ENCODE measurements at places on chromosomes 12 and 14. TPM values are rescaled to one million over a fixed set of nuclear protein-coding genes. Genes with fewer than 3 reads are reported as not detected.
A peak's percentile ranks its signal among the peaks of the same experiment; 100 is the strongest.

- DNase-seq = no peak
- H3K27me3 ChIP-seq = no peaks in the 10 kb centered on the region
- peak overlapping the region; percentile 71 for H3K4me3 ChIP-seq
These were observed 50.1 kb downstream of the WNK1 start for GRCh38 chr12:802242-803120.

KRT80 gene
- not detected for total RNA-seq

LBHD2 gene
- total RNA-seq = not detected

GRCh38 chr12:104276273-104277131 is 27.0 kb upstream of the EID3 start:
- no peak for DNase-seq
- H3K27me3 ChIP-seq = no peaks in the 10 kb centered on the region
- H3K4me1 ChIP-seq = peaks cover 13% of the 10 kb centered on the region
- peak overlapping the region; percentile 26 for H3K27ac ChIP-seq
- H3K4me3 ChIP-seq = peak overlapping the region; percentile 51
- no peaks in the 10 kb centered on the region for H3K36me3 ChIP-seq

GRCh38 chr12:81450920-81451739 is 308.0 kb downstream of the PPFIA2 start:
- no peak overlapping the region for H3K27ac ChIP-seq
- H3K4me3 ChIP-seq = no peak overlapping the region
- no peaks in the 10 kb centered on the region for H3K27me3 ChIP-seq
- no peaks in the 10 kb centered on the region for H3K4me1 ChIP-seq
- H3K36me3 ChIP-seq = no peaks in the 10 kb centered on the region
- no peak for DNase-seq

SPX gene
- 1.6 TPM for total RNA-seq

- DNase-seq = no peak
- H3K4me1 ChIP-seq = peaks cover 11% of the 10 kb centered on the region
- no peaks in the 10 kb centered on the region for H3K27me3 ChIP-seq
- no peak overlapping the region for H3K4me3 ChIP-seq
These were observed 147.8 kb upstream of the MAX start for GRCh38 chr14:65250162-65250495.

STAC3 gene
- total RNA-seq = 4.2 TPM

FAM186B gene
- total RNA-seq = 0.82 TPM

DBX2 gene
- not detected for total RNA-seq

GNPNAT1 gene
- total RNA-seq = 16.3 TPM

GRCh38 chr14:52348776-52349175 is 34.7 kb downstream of the PTGER2 start:
- no peak overlapping the region for H3K27ac ChIP-seq
- peaks cover 47% of the 10 kb centered on the region for H3K4me1 ChIP-seq
- H3K36me3 ChIP-seq = peaks cover 2% of the 10 kb centered on the region
- DNase-seq = no peak
- H3K27me3 ChIP-seq = no peaks in the 10 kb centered on the region

LMBR1L gene
- 80.0 TPM for total RNA-seq

DNA sequence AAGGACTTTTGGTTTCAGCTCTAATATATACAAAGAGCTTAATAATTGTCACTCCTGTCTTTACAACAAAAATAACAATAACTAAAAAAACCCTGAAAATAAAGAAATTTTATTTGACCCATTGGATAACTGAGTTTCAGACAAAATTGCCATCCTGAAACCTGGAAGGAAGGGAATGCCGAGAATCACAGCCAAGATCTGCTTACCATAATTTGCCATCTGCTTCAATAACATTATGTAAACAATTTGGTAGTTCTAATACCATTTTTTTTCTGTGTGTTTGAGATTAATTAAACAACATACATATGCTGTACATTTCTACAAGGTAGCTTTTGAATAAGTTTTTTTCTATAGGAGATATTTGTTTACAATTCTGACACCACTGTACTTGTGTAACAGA is 596.3 kb upstream of the MGAT4C start:
- no peak overlapping the region for H3K27ac ChIP-seq
- H3K36me3 ChIP-seq = no peaks in the 10 kb centered on the region
- no peak overlapping the region for H3K4me3 ChIP-seq
- H3K27me3 ChIP-seq = no peaks in the 10 kb centered on the region

DNA sequence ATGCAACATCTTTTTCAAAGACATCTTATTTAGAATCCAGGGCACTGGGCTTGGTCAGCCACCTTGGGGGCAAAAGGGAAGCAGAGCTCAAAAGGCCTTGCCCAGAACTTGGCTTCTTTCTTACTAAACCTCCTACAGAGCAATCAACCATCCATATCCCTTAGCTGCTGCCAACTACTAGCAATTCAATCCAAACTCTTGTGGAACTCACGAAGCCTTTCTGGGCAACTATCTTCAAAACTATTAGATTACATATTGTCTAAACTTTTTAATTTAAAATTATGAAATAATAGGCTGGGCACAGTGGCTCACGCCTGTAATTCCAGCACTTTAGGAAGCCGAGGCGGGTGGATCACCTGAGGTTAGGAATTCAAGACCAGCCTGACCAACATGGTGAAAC is 95.5 kb downstream of the PAWR start:
- H3K4me3 ChIP-seq = no peak overlapping the region
- no peak overlapping the region for H3K27ac ChIP-seq
- no peaks in the 10 kb centered on the region for H3K4me1 ChIP-seq
- H3K27me3 ChIP-seq = no peaks in the 10 kb centered on the region

DNA sequence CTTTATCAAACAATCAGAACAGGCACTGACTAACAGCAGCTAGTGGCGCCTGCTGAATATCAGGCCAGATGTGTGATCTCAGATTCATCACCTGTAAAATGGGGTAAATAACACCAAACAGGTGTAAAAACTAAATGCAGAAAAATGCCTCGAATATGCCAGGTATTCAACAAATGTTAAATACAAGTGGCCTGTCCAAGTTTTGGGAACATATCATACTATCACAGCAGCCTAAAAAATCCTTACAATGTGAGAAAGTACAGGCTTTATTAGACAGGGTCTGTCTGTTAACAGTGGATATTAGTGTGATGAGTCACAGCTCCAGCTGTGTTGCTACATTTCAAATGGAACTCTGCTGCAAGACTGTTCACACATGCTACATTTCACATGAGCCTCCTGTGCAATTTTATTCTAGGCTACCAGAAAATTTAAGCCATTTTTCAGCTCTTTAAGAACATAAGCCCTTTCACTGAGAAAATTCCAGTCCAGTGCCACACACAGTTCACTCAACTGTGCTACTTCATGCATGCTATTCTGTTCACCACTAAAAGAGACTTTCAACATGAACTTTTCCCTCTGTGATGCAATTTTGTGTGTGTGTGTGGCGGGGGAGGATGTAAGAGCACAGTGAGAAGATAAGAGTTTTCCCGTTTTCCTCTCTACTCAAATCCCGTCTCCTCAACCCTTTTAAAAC is 56.7 kb downstream of the MSRB3 start:
- DNase-seq = no peak
- no peak overlapping the region for H3K4me3 ChIP-seq
- peaks cover 30% of the 10 kb centered on the region for H3K27me3 ChIP-seq
- no peaks in the 10 kb centered on the region for H3K4me1 ChIP-seq
- no peak overlapping the region for H3K27ac ChIP-seq
- no peaks in the 10 kb centered on the region for H3K36me3 ChIP-seq

- DNase-seq = no peak
- H3K27me3 ChIP-seq = no peaks in the 10 kb centered on the region
- H3K27ac ChIP-seq = no peak overlapping the region
- no peaks in the 10 kb centered on the region for H3K36me3 ChIP-seq
- peak overlapping the region; percentile 45 for H3K4me3 ChIP-seq
These were observed 68.0 kb downstream of the RNF34 start for GRCh38 chr12:121467638-121468498.

- no peaks in the 10 kb centered on the region for H3K27me3 ChIP-seq
- H3K36me3 ChIP-seq = no peaks in the 10 kb centered on the region
- no peak for DNase-seq
- no peak overlapping the region for H3K27ac ChIP-seq
- no peaks in the 10 kb centered on the region for H3K4me1 ChIP-seq
These were observed 23.6 kb downstream of the TRHDE start for GRCh38 chr12:72295744-72296143.

GRCh38 chr12:61251076-61251475 is 1009.1 kb upstream of the USP15 start:
- no peak for DNase-seq
- no peaks in the 10 kb centered on the region for H3K36me3 ChIP-seq
- H3K4me3 ChIP-seq = no peak overlapping the region
- no peaks in the 10 kb centered on the region for H3K27me3 ChIP-seq
- H3K27ac ChIP-seq = no peak overlapping the region

MIPOL1 gene
- 0.46 TPM for total RNA-seq

VWF gene
- 0.02 TPM for total RNA-seq

GRCh38 chr14:95765051-95765450 is 51.1 kb upstream of the TCL1A start:
- H3K4me3 ChIP-seq = no peak overlapping the region
- DNase-seq = no peak
- no peaks in the 10 kb centered on the region for H3K36me3 ChIP-seq

- no peak overlapping the region for H3K4me3 ChIP-seq
- DNase-seq = no peak
- H3K36me3 ChIP-seq = peaks cover 8% of the 10 kb centered on the region
- no peaks in the 10 kb centered on the region for H3K4me1 ChIP-seq
These were observed 38.3 kb downstream of the TTLL5 start for GRCh38 chr14:75699331-75699730.

- peaks cover 2% of the 10 kb centered on the region for H3K36me3 ChIP-seq
- H3K4me1 ChIP-seq = peaks cover 43% of the 10 kb centered on the region
- H3K27me3 ChIP-seq = no peaks in the 10 kb centered on the region
These were observed 1.9 kb upstream of the DYNC1H1 start for GRCh38 chr14:101962503-101962874.

DNA sequence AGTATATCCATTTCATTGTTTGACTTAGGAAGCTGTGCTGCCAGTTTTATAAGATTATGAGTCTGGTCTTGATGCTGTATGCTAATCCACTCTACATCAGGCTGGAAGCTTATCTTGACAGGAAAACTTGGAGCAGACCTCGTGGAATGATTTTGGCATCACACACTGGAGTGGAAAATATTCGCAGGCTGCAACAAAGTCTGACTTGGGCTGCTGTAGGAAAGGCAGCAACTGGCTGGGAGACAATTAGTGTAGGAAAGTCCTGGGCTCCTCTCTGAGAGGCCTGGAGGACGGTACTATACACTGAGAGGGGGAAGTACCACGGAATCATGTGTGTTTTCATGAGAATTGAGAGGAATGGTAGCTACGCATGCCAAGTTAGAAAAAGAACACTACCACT is 383.7 kb downstream of the ETNK1 start:
- no peaks in the 10 kb centered on the region for H3K4me1 ChIP-seq
- no peak overlapping the region for H3K27ac ChIP-seq
- DNase-seq = no peak
- no peaks in the 10 kb centered on the region for H3K36me3 ChIP-seq

WNT5B gene
- total RNA-seq = 0.22 TPM

- peaks cover 13% of the 10 kb centered on the region for H3K27me3 ChIP-seq
- no peaks in the 10 kb centered on the region for H3K36me3 ChIP-seq
- DNase-seq = peak; percentile 71
- H3K4me3 ChIP-seq = peak overlapping the region; percentile 80
- H3K4me1 ChIP-seq = peaks cover 65% of the 10 kb centered on the region
These were observed 19.6 kb downstream of the ACVR1B start for GRCh38 chr12:51970904-51971646.

DNA sequence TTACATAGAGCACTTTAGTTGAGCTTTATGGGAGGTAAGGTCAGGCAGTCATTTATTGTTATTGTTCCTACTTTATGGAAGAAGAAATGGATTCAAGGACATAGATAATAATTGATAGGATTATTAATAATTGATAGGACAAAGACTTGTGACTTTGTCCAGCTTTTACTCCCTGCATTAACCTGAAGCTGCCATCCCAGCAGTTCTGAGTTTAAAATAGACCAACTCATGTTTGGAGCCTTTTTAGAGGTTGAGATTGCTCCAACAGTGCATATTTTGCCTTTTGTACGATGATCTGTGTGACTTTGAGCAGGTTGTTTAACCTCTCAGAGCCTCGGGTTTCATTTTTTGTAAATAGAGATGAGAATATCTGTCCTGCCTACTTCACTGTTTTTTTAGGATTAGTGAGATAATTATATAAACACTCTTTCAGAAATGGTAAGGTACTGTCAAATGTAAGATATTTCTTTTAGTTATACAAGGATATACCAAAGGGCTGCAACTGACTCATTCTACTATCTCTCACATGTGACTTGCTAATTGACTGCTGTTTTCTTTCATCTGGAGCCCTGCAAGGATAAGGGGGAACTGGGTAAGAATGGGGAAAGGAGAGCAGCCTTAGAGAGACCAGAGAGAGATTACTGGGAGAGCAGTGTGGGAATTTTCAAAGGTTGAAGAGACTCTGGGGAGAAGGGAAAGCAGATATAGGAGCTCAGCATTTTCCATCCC is 15.3 kb downstream of the WDR20 start:
- H3K27ac ChIP-seq = no peak overlapping the region
- H3K4me1 ChIP-seq = peaks cover 52% of the 10 kb centered on the region
- H3K27me3 ChIP-seq = no peaks in the 10 kb centered on the region
- H3K4me3 ChIP-seq = no peak overlapping the region
- DNase-seq = no peak

BATF gene
- 185 TPM for total RNA-seq

SERPINA6 gene
- total RNA-seq = not detected

- no peak overlapping the region for H3K4me3 ChIP-seq
- H3K27ac ChIP-seq = no peak overlapping the region
- no peaks in the 10 kb centered on the region for H3K36me3 ChIP-seq
- no peaks in the 10 kb centered on the region for H3K4me1 ChIP-seq
These were observed 112.7 kb downstream of the DICER1 start for GRCh38 chr14:95044463-95045105.

DNA sequence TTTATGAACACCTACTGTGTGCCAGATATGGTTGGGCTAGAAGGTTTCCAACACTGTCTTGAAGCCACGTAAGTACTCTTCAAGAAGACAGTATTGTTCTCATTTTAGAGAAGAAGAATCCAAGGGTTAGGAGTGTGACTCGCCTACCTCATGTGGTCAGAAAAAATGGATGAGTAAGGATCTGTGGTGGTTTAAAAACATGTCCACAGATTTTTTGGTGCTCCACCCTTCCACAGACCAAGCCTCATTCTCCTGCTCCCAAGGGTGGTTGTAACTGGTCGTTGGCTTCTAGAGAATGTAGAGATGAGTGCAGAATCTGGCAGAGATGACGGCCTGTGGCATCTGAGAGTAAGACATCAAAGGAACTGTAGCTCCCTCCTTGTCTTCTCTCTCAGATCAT is 30.3 kb upstream of the TTC7B start:
- H3K27ac ChIP-seq = no peak overlapping the region
- H3K4me1 ChIP-seq = no peaks in the 10 kb centered on the region
- DNase-seq = no peak
- H3K27me3 ChIP-seq = no peaks in the 10 kb centered on the region

RGS6 gene
- total RNA-seq = 2.2 TPM

GRCh38 chr14:59419303-59419702 is 45.9 kb downstream of the GPR135 start:
- H3K27me3 ChIP-seq = no peaks in the 10 kb centered on the region
- H3K4me3 ChIP-seq = no peak overlapping the region
- no peak for DNase-seq
- no peaks in the 10 kb centered on the region for H3K4me1 ChIP-seq
- H3K36me3 ChIP-seq = no peaks in the 10 kb centered on the region

GRCh38 chr12:50507474-50507838 is 2.7 kb downstream of the DIP2B start:
- H3K27me3 ChIP-seq = no peaks in the 10 kb centered on the region
- peaks cover 60% of the 10 kb centered on the region for H3K4me1 ChIP-seq
- H3K27ac ChIP-seq = peak overlapping the region; percentile 87
- H3K4me3 ChIP-seq = peak overlapping the region; percentile 93

OAS2 gene
- total RNA-seq = 139 TPM
